ENCODE measurements at places on chromosomes 2 and 18.

- DNase-seq, result no peak
Measured at GRCh38 chr2:240557808-240558207, at the start of gene ANKMY1. ANKMY1 (minus strand) TSS chr2:240557988; CDS start chr2:240557335, 653 bp downstream.

- no peak for DNase-seq
Measured at GRCh38 chr2:151637271-151637781, 97.0 kb downstream of the NEB start.

GRCh38 chr2:85709401-85709811 is 15.2 kb downstream of the GNLY start:
- DNase-seq, result no peak

- no peak for DNase-seq
Measured at GRCh38 chr2:177283906-177284305, 19.4 kb upstream of the NFE2L2 start.

DNA sequence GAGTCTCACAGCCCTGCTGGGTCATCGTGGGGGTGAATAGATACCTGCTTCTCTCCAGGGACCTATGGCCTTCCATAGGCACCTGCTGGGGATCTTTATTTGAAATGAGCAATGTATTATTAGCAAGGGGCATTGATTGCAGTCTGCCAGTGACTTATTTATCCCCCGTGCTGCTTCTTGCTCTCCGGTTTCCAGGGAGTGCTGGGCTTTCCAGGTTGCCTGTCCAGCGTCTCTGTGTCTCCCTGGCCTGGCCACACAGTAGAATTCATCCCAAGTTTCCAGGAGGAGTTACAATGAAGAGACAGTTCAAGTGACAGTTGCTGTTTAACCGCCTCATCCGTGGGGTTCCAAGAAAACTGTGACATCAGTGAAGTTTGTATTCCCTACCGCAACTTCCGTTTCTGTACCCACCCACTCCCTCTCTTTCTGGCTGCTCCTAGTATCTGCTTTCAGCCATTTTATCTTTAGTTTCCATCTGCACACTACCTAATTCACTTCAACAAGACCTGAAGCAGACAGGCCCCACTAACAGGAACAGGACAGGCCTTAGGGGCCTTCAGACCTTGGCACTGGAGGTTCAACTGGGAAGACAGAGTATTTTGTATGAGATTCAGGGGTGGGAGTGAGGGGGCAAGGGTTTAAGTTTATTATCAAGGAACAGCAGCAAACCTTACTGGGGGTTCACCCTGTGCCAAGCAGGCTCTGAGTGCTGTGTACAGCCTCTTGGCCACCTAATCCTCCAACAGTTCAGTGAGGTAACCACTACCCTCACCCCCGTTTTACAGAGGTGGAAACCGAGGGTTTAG is 134.8 kb downstream of the PRKCE start:
- DNase-seq, result no peak

DNA sequence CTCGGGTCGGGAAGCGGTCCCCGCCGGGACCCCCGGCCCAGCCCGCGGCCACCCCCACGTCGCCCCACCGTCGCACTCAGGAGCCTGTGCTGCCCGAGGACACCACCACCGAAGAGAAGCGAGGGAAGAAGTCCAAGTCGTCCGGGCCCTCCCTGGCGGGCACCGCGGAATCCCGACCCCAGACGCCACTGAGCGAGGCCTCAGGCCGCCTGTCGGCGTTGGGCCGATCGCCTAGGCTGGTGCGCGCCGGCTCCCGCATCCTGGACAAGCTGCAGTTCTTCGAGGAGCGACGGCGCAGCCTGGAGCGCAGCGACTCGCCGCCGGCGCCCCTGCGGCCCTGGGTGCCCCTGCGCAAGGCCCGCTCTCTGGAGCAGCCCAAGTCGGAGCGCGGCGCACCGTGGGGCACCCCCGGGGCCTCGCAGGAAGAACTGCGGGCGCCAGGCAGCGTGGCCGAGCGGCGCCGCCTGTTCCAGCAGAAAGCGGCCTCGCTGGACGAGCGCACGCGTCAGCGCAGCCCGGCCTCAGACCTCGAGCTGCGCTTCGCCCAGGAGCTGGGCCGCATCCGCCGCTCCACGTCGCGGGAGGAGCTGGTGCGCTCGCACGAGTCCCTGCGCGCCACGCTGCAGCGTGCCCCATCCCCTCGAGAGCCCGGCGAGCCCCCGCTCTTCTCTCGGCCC is 13.6 kb downstream of the SPEG start:
- DNase-seq, result no peak

DNA sequence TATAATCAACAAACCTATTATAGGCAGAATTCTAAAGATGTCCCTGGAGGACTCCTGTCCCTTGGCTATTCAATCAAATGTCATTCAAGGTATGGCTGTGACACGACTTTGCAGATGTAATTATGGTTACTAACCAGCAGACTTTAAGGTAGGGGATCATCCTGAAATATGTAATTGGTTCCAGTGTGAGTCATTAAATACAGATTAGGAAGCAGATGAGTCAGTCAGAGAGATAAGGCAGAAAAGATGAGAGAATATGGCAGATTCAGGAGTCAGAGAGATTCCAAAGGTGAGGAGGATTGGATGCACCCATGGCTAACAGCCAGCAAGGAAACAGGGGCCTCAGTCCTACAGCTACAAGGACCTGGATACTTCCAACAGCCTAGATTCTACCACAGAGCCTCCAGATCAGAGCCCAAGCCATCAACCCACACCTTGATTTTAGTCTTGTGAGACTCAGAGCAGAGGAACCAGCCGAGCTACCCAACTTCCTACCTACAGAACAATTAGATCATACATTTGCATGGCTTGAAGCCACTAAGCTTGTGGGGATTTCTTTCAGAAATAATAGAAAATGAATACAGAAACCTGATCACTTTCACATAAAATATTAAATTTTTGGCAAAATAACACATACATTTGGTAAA is 11.2 kb upstream of the PROM2 start:
- no peak for DNase-seq

GRCh38 chr2:96261328-96262003 is 4.3 kb downstream of the TMEM127 start:
- no peak for DNase-seq

- DNase-seq, result no peak
Measured at GRCh38 chr2:33370636-33371265, 105.7 kb upstream of the RASGRP3 start.

DNA sequence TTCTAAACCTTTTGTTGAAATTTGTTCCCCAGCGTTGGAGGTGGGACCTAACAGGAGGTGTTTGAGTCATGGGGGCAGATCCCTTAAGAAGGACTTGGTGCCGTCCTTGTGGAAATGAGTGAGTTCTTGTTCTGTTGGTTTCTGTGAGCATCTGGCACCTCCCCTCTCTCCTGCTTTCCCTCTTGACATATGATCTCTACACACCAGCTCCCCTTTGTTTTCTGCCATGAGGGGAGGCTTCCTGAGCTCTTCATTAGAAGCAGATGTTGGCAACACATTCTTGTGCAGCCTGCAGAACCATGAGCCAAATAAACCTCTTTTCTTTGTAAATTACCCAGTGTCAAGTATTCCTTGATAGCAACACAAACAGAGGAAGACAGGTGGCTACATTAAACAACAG is 23.8 kb downstream of the NABP1 start:
- DNase-seq, result no peak

DNA sequence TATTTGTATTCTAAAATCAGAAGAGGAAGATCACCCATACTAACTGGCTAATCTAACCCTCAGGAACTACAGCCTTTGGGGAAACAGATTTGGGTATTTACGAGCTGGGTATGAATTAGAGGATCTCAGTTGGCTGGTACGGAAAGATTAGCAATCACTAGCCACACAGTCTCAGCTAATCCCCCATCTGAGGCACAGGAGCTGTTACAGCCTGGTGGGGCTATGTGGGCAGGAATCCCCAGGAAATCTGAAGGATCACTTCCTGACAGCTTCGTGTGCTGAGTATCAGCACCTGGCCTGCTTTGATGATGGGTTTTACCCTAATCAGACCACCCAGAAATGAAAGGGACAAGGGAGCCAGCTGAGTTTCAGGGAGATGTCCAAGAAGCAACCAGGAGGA is 206.3 kb downstream of the AFF3 start:
- no peak for DNase-seq
